ENCODE measurements at places on chromosomes 3 and 15.

DNA sequence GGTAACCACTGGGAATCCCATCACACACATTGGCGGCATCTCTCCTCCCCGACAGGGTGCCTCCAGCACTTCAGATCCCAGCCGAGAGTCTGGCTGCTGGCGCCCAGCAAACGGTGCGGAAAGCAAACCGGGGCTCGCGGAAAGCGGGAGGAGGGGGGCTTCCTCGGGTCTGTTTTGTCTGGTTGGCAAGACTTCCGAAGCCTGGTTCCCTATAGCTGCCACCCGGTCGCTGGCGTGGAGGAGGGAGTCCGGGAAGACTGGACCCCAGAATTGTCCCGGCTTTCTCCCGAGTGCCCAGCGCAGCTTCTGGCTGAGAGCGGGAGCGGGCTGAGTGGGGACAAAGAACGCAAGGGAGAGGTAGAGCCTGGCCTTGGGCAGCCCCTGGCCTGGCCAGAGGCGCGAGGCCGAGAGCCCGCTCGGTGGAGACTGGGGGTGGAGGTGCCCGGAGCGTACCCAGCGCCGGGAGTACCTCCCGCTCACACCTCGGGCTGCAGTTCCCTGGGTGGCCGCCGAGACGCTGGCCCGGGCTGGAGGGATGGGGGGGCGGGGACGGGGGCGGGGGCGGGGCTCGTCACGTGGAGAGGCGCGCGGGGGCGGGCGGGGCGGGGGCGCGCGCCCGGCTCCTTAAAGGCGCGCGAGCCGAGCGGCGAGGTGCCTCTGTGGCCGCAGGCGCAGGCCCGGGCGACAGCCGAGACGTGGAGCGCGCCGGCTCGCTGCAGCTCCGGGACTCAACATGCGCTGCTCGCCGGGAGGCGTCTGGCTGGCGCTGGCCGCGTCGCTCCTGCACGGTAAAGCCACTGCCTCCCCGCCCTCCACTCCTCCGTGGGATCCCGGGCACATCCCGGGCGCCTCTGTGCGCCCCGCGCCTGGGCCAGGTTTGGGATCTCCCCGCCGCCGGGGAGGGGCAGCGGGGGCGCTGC lies at the start of gene CHRNA7:
TSS of gene CHRNA7 (plus strand) at position 654 of the 920 bp plus-strand sequence. CDS start at position 734, 80 bp downstream.
- peak; percentile 23 for DNase-seq

- no peak for DNase-seq
Measured at GRCh38 chr3:138908846-138909245, 38.1 kb downstream of the FOXL2 start.

DNA sequence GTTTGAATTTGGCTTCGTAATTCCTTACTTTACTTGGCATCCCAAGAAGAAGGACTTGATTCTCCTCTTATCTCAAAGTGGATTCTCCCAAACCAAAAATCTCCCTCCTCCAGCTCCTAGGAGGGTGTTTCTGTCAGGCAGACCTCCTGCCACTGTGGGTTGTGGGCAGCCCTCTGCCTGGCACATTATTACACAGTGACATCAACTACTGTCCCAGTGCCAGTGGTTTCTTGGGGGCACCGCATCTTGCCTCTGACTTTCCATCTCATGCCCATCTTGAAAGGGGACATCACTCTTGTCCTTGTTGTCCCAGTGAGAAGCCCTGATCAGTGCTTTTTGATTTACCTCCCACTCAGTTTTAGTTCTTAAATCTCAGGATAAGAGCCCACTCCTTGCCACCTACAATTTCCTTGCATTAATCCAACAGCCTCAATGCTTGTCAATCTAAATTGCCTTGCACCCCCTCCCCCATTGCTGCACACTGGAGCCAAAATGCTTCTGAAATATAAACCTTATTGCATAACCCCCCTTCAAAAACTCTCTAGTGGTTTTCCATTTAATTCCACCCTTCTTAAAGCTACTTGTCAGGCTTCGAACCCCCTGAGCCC lies 81.0 kb downstream of the TRAK1 start:
- no peak for DNase-seq

DNA sequence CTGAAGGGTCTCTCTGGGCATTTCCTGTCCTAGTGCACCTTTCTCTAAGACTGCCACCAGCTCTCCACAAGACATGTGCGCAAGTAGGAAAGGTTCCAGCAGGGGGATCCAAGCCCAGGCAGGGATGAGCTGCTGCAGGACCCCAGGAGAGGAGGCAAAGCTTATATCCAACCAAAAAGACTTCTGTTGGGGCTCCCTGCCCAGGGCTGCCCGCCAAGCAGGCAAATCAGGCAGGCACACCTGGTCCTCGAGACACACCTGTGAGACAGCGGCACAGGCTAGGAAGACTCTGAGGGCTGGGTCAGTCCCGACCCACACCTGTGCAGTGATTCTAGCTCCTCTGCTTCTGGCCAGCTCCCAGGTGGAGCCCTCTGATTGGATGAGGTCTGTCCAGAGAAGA lies 80.6 kb downstream of the MYLK start:
- DNase-seq = no peak

DNA sequence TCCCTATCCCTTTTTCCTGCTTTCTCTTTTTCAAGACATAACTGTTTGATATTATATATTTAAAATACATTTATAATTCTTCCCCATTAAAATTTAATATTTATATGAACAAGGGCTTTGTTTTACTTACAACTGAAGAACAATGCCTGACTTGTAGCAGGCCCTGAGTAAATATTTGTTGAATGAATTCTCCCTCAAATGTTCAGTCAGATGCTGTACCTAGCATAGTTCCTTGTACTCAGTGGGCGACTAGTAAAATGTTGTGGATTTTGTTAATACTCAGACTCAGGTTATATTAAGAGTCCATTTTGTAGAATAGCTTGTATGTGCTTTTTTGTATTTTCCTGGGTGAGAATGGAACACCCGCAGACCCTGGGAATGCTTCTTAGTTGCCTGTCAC lies 69.1 kb downstream of the SEC22A start:
- DNase-seq = no peak
